Stimulated activated effector memory CD8-positive, alpha-beta T cell treated with anti-CD3 and anti-CD28 coated beads, Interleukin-12 subunit alpha, Interleukin-12 subunit beta, amount 100 ng/mL, for 72 hours (primary cell): ENCODE measurements at places on chromosomes 4 and X.

GRCh38 chr4:86910820-86911684 lies 18.8 kb upstream of the C4orf36 start:
- DNase-seq = no peak

DNA sequence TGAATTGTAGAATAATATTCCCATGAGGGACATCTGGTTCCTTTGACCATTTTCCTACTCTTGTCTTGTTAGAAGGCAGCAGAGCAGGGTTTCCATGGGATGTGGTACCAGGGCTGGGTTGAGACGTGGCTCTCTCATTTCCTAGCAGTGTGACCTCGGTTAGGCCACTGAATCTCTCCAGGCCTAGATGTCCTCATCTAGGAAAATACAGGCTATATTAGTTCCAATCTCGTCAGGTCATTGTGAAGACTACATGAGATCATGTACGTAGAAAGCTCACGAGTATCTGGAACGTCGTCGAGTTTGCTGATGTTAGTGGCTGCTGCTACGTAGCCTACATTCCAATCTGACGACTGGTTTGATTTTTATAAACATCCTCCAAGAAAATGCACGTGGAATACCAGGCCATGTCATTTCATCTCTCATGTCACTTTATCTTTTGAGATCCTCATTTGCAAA lies 278.2 kb upstream of the GATB start:
- DNase-seq = no peak

- DNase-seq = no peak
Measured at GRCh38 chr4:38287101-38287851, 327.1 kb downstream of the PTTG2 start.

DNA sequence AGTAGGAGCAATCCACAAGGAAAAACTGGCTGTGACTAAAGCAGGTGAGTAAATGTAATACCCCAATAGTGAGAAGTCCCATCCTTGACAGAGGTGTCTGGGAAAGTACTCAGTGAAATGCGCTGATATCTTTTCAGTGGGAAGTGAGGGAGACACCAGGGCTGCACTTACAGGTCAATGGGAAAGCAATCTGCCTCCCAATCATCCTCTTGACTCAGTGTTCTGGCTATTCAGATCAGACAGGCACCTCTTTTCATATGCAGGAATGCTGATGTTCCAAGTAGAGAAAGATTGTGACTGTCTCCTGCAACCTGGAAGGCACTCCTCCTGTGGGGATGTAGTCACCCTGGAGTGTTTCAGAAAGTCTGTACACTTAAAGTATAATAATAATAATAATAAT lies 39.9 kb upstream of the SPIN2A start:
- no peak for DNase-seq

DNA sequence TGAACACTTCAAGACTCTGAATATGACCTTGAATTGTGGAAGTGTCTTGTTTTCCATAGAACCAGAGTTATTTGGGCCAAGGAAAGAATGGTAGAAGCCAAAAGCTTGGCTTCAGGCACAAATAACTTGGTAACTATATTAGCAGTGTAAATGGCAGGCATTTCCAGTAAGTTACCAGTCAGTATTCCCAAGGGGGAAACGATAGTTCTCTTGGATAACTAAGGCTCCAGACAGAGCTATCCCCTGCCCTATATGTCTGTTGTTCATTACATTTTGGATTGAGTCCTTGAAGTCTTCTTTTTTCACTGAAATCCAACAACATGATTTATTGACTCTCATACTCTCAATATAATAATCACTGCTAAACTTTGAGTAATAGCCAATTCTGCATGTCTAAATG lies 364.1 kb downstream of the MAGEB5 start:
- DNase-seq = no peak

DNA sequence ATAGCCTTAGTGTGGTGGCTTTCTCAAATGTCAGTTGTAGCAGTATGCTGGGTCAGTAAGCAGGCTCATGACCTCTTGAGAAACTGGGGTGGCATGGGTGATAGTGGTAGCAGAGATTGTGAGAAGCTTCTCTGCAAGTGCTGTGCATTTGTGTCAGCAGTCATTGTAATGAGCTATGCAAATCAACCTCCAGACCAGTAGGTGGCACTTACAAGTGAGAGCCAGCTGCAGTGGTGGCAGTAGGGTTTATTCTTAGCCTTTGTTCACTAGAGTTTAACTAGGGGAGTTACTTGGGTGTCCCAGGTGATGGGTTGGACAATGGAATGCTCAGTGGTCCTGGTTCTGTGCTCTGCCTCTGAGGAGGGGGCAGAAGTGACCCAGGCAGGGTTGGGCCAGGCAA lies 818.7 kb downstream of the PCDH7 start:
- DNase-seq = no peak

DNA sequence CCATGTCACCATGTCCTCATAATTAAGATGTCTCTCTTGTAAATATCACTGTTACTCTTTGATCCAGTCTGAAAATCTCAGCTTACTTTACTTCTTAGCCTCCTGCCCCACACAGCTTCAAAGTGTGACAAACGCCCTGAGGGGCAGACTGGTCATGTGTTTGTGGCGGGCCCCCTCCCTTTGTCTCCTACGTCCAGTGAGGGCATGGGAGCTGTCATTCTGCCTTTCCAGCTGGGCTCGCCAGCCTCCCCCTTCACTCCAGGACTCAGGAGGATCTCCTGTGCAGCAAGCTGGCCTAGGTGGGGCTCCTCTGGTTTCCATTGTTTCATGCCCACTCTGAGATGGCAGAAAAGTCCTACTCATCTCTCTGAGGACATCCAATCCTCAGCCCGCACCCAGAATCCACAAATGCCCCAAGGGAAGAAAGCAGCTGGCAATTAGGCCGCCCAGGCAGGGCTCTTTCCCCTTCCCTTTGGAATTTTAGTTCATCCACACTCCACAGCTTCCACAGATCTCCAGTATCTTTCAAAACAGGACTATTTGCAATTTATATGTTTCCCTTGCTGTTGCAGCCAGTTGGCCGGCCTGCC lies 86.4 kb upstream of the C4orf50 start:
- DNase-seq = no peak

DNA sequence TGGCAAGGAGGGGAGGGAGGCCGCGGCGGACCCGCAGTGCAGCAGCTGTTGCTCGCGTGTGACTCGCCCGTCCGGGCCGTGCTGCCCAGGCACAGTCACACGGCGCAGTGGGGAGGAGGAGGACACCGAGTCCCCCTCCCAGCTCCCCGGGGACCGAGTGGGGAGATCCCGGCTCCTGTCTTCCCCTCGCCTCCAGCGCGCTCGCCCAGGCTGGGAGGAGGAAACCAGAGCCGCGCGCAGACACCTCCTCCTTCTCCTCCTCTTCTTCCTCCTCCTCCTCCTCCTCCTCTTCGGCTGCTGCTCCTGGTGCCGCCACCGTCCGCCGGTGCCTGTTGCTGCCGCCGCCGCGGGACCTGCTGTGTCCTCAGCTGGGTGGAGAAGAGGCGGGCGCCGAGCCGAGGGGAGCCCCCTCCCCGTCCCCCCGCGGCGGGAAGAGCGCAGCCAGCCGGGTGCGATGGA lies at the start of gene TBC1D1:
TSS of gene TBC1D1 (plus strand) at position 284 of the 459 bp plus-strand sequence. CDS start 11,012 bp downstream, outside the sequence.
- DNase-seq = peak; percentile 77

- no peak for DNase-seq
Measured at GRCh38 chrX:56783996-56784620, 55.1 kb downstream of the NBDY start.

- DNase-seq = no peak
Measured at GRCh38 chr4:24615977-24616376, 31.6 kb upstream of the DHX15 start.
